ENCODE measurements at places on chromosomes 3 and 15.

DNA sequence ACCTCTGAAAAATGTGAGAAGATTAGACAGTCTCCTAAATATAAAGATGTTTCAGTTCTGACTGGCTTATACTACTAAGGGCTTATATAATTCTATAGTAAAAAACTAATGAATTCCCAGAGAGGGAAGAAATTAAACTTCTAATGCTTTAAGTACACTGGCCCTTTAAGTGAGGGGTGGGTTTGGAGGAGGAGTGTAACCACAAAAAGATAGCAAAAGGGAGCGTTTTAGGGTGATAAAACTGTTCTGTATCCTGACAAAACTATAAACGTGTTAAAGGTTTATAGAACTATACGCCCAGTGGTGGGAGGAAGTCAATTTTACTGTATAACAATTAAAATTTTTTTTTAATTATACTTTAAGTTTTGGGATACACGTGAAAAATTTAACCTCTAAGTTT lies 45.8 kb downstream of the CEP152 start:
- no peak for DNase-seq

GRCh38 chr3:38646630-38647029 lies 2.9 kb downstream of the SCN5A start:
- no peak for DNase-seq

DNA sequence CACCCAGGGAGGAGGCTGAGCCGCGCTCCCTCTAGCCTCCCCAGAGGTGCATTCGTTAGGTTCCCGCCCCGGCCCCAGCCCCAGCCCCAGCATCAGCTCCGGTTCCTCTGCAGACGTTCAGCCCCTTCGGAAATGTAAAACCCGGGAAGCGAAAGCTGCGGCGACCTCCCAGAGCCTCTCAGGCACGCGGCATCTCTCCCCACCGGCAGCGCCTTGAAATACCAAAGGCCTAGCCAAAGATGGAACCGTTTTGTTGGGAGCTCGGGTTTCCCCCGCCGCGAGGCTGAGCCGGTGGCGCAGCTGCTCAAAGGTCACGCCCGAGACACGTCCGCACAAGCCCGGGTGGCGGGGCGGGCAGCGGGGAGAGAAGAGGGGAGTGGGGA lies 77.8 kb upstream of the HES1 start:
- DNase-seq, result no peak

- DNase-seq, result no peak
Measured at GRCh38 chr3:111605018-111605417, 9.9 kb upstream of the ZBED2 start.

DNA sequence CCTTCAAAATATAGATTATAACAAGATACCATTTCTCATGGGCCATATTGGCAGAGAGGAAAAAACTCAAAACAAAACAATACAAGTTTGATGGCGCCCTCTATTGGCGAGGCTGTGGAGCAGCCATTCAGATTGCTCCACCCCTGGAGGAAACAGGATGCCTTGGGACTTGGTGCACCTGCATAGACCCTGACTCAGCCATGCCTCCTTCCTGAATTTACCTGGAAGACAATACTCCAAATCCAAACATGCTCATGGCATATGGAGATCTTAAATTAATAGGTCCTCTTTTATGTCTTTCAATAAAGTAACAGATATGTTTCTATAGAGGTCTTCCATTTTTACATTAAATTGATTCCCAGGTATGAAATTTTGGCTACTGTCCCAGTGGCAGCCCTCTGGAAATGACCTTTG lies 90.0 kb downstream of the APBA2 start:
- peak; percentile 58 for DNase-seq

- no peak for DNase-seq
Measured at GRCh38 chr3:17771177-17772017, 29.0 kb upstream of the TBC1D5 start.

GRCh38 chr3:164186095-164186494 lies 892.2 kb downstream of the SI start:
- DNase-seq, result no peak

- DNase-seq, result no peak
Measured at GRCh38 chr3:46846624-46847542, 16.4 kb downstream of the MYL3 start.

DNA sequence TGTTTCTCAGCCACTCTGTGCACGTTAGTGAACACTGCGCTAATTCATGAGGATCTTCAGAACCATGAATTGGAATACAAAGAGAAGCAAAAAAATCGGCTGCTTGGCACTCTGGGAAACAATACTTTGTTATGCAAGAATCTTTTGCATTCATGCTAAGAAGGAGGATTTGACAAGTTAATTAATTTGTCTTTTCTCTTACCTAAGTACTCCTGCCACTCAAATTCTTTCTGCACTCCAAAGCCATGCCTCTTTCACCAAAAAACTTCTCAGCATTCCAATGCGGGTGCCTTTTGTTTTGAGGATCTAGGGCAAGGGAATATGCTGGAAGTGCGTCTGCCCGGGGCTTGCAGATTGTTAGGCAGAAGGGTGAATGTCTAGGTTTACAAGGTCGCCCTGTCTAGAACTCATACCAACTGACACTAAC lies 11.3 kb upstream of the KAT2B start:
- DNase-seq, result no peak

GRCh38 chr3:4995500-4996053 lies 16.3 kb downstream of the BHLHE40 start:
- DNase-seq, result no peak

GRCh38 chr3:181626036-181626435 lies 85.7 kb upstream of the SOX2 start:
- no peak for DNase-seq

DNA sequence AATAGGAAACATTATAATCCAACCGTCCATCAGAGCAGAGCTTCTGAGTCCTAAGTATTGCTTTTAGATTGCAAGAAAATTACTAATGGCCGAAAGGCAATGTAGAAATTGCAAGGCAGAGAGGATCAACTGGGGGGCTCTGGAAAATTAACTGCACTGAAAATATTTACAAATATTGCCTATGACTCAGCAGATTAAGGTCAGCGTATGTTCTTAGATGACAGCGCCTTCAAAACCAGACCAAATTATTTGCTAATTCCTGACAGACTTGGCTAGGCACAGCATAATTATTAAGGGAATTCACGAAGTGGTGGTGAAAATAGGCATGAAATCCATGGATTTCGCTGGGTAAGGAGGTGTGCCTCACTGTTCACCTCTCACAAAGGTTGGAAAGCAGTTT lies 947.7 kb downstream of the TUSC7 start:
- DNase-seq, result no peak

DNA sequence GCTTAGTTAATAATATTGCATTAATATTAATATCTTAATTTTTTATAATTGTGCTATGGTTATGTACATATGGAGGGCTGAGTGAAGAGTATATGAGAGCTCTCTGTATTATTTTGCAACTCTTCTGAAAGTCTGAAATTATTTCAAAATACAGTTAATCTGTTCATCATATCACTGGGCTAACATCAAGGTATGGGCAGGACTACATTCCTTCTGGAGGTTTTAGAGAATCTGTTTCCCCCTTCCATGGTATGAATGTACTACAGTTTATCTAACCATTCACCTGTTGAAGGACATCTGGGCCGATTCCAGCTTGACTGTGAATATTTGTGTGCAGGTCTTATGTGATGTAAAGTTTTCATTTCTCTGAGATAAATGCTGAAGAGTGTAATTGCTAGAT lies 5.1 kb downstream of the IL20RB start:
- DNase-seq, result no peak

- DNase-seq, result no peak
Measured at GRCh38 chr3:100963041-100963440, 30.2 kb downstream of the ABI3BP start.

DNA sequence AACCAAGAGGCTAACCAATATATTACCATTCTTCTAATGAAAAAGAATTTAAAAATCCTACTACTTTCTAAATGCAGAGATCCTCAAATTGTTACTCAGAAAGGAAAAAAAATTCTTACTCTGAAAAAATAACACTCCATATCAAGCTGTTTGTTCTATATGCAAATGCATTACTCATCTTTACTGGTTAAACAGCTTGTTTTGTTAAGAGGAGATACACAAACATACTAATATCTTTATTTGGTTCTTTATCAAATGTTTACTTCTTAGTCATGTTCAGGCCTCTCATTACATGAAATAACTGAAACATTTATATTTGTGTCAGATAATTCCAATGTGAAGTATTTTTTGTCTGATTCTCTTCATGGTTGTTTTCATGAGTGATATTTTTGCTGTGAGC lies 146.8 kb downstream of the PCCB start:
- DNase-seq, result no peak
